CD4-positive, alpha-beta T cell treated with Interleukin-4 for 4 hours (primary cell): ENCODE measurements at places on chromosomes 6 and 20.

- DNase-seq, result no peak
Measured at GRCh38 chr6:107699254-107699653, 124.9 kb downstream of the SCML4 start.

DNA sequence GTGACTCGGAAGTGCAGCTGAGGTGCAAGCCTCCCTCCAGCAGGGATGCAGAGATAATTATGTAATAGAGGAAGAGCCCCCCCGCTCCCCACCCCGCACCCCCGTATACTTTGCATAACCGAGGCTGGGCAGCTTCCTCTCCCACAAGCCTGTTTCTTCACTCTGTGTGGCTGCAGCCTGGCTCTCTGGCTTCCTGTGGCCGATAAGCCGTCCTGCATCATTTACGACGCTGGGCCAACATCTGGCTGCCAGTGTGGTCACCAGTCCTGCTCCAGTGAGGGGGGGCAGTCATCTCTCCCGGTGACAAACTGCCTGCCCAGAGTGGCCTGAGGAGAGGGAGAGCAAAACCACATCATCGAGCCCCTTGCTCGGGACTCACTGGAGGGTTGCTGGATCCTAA is 59.2 kb downstream of the RBM38 start:
- no peak for DNase-seq

DNA sequence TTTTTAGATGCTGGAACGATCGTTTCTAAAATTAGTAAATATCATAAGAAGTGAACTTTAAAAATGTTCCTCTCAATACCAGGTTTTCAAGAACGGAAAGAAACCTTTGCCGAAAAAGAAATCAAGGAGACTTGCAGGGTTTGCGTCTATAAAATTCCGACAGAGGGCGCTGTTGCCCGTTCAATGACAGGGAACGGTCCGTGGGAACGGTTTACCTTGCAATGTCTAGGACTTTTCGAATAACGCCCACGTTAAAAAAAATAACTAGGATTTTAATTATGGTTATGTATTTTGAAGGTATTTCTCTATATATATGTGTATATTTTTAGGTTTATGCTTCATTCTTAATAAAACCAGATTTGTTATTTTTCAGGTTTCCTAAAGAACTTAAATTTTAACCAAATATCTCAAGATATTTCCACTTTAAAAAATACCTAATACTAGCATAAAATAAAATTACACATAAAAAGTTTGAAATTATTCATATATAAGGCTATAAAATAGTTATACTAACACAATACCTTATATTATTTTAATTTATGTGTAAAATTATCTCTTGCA is 2.5 kb upstream of the TFAP2B start:
- DNase-seq, result peak; percentile 51

DNA sequence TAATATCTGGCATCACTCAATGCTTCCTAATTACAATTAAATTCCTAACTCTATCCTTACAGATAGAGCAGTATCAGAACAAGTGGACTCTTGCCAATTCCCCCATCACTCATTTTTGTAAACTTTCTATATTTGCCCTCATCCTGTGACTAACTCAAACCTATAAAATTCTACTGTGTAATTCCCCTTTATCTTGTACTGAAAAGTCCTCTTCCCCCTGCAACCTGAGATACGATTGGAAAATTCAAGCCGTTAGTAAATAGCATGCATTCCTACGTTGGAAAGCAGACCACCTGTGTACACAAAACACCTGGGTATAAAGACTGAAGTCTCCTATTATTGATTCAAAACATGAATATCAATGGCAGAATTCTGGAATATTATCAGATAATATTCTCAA is 70.4 kb upstream of the KCNQ5 start:
- DNase-seq, result no peak

DNA sequence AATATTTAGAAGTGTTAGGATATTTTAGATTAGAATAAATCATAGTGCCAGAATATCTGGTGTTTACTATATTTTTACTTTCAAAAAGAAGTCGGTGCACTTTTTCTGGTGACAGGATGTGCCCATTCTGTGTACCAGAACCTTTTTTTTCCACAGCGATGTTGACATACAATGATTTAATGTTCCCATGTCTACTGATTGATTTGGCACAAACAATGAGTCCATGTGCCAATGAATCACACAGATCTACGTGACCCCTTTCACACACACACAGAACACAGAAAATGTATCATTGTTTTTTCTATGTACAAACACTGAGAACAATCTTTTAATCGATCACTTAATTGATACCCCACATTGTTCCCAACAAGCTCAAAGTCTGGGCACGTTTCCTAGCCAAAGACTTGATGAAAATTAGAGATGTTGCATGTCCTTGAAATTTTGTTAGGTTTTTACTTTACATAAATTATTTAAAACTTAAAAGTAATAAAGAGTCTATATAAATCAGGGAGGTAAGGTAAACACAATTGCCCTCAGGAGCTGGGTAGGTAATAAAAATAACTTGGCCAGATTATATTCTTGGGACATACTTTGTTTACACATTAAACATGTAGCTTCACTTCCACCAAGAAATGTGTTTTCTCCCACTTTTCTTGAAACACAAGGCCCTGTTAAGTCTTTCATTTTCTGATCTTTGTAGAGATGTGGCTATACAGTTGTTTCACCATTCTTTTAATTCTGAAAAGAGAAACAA is 36.4 kb upstream of the SOX4 start:
- no peak for DNase-seq

DNA sequence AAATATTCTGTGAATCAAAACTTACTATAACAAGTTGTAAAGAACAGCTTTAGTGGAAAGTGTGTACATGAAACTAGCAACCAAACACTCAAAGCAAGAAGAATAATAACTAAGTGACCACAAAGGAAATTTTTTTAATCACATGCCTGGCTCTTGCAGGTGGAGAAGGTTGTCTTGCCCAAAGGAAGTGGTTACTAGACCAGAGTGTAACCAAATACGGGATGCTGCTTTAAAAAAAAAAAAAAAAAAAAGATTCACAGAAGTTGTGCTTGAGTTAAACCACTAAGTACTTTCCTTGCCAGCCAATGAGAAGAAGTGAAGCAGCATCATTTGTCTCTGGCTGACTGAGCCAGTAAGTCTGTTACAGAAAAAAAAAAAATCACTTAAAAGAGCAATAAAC is 19.1 kb upstream of the HLA-DQB1 start:
- DNase-seq, result peak; percentile 85

GRCh38 chr20:20594171-20594530 is 118.3 kb downstream of the RALGAPA2 start:
- DNase-seq, result peak; percentile 12

GRCh38 chr20:22489626-22490286 is 94.6 kb downstream of the FOXA2 start:
- DNase-seq, result no peak

GRCh38 chr20:46963196-46963529 is 68.5 kb downstream of the EYA2 start:
- no peak for DNase-seq

GRCh38 chr6:45494416-45495135 is 116.8 kb upstream of the SUPT3H start:
- DNase-seq, result peak; percentile 34

DNA sequence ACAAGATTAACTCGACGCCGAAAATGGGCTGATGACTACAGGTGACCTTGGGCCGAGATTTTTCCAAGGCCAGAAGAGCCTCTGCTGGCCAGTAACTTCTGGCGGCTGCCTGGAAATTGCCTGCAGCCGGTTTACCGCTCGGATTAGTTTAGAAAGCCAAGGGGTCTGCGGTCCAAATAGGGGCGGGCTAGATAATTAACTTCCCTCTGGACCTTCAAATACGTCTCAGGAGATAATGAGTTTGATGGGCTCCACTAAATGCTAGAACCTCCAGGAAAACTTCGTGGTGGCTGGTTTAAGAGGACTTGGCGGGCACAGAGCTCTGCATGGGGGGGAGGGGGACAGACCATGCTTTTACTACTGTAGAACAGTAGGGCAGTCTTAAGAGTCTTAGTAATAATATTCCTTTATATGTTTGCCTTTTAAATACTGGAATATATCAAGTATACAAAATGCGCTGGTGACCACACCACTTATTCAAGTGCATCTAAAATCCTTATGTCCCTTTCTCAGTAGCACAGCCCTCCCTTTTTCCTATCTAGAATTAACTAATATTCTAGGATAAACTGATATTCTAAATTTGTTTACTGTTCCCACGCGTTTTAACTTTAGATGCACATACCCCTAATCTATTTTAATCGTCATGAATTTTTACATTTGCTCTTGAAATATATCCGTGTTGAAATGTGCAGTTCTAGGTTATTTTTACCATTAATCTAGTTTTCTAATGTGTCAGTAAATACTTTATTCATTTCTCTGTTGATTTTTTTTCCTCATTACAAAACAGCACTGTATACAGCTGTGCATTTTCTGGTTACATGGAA is 107.5 kb upstream of the PRSS16 start:
- no peak for DNase-seq

GRCh38 chr20:58025233-58025632 is 203.2 kb downstream of the ANKRD60 start:
- DNase-seq, result no peak
